ENCODE measurements at places on chromosomes 2 and 18.

- DNase-seq = no peak
Observed at GRCh38 chr2:121828281-121828731, 72.9 kb downstream of the TSN start.

GRCh38 chr2:177058747-177059146 lies 153.8 kb upstream of the HNRNPA3 start:
- DNase-seq = no peak

- DNase-seq = no peak
Observed at GRCh38 chr2:160989778-160990177, 170.4 kb upstream of the TANK start.

- no peak for DNase-seq
Observed at GRCh38 chr2:69567909-69568300, 75.6 kb downstream of the AAK1 start.

- DNase-seq = no peak
Observed at GRCh38 chr2:241595600-241596140, 37.1 kb downstream of the BOK start.

- peak; percentile 38 for DNase-seq
Observed at GRCh38 chr18:2971741-2972552, 41.0 kb downstream of the LPIN2 start.

- DNase-seq = no peak
Observed at GRCh38 chr2:196974970-196975369, 48.5 kb upstream of the PGAP1 start.

DNA sequence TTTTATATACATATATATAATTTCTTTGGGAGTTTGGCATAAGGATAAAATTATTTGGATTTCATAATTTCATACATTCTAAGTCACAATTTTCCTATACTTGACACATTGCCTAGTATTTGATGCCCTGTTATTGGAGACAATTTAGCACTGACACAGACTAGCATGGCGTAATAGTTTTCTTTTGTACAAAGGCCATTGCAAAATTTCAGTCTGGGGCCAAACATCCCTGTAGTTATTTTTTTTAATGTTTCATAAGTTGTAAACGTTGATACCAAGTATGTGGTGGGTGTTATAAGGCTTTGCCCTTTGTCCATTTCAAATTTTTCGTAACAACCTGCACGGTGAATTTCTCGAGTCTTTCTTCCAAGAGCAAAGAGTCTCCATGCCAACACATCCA lies 95.7 kb upstream of the NRP2 start:
- DNase-seq = no peak
